Bladder microvascular endothelial cell (primary cell): ENCODE measurements at places on chromosomes 6 and 20. TPM values are rescaled to one million over a fixed set of nuclear protein-coding genes. Genes with fewer than 3 reads are reported as not detected.

The TPBG gene
- 5.7 and 6.0 TPM in 2 replicates for total RNA-seq

The EIF6 gene
- 142 and 151 TPM in 2 replicates for total RNA-seq

The CAGE1 gene
- total RNA-seq, result under 0.01 and 0.06 TPM in 2 replicates

The DCDC2 gene
- total RNA-seq, result under 0.01 and 0.06 TPM in 2 replicates

The SIRPB2 gene
- total RNA-seq, result 1.3 and 2.8 TPM in 2 replicates
